ENCODE measurements at places on chromosomes 1 and 21.
A peak's percentile ranks its signal among the peaks of the same experiment; 100 is the strongest.

DNA sequence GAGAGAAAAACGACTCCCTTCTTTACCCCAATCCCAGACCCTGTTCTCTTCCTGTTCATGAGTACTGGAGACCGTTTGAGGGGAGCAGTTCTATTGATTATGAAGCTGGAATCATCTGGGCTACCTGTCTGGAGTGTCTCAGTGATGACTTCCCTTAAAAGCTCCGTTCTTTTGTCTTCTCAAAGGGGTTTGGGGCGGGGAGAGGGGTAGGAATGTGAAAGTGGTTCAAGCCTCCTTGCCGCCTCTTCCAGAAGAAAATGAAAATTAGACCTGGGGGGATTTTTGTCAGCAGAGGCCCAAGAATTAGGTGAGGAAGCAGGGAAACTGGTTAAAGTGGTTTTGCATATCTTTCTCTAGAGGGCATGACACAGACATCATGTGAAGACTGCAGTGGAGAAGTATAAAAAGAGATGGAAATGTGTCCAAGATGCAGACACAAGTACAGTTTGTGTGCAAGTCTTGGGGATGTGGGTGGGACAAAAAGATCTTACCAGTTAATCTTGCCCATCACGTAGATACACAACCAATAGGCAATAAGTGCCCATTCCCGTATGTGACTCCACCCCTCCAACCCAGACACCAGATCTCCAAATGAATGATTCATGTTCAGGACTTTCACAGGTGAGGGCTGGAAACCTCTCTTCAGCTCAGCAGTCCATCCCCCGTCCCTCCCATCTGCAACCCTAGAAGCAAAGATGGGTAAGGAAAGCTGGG is 470 bp upstream of the MTMR11 start:
- no peak for DNase-seq

GRCh38 chr1:241641773-241642592 is 1.8 kb upstream of the CHML start:
- DNase-seq = no peak

DNA sequence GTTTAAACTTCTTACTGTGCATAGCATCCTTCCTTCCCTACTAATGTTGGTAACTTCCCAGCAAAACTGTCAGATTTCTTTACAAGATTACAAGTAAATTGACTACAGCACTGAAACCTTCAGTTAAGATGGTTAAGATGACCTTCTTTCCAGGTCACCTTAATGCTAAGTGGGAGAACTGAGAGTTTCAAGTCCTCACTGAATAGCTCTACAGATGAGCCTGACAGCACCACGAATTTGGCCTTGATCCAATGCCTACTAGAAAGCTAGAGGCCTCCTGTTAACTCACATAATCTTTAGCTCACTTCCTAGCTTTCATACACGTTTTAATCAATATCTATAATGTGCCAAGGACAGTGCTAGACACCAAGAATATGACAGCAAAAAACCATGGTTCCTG is 276.0 kb upstream of the PLD5 start:
- DNase-seq = no peak

GRCh38 chr1:114330451-114330983 is 176.8 kb upstream of the SYT6 start:
- no peak for DNase-seq

GRCh38 chr1:161940866-161941591 is 82.6 kb downstream of the OLFML2B start:
- DNase-seq = no peak

DNA sequence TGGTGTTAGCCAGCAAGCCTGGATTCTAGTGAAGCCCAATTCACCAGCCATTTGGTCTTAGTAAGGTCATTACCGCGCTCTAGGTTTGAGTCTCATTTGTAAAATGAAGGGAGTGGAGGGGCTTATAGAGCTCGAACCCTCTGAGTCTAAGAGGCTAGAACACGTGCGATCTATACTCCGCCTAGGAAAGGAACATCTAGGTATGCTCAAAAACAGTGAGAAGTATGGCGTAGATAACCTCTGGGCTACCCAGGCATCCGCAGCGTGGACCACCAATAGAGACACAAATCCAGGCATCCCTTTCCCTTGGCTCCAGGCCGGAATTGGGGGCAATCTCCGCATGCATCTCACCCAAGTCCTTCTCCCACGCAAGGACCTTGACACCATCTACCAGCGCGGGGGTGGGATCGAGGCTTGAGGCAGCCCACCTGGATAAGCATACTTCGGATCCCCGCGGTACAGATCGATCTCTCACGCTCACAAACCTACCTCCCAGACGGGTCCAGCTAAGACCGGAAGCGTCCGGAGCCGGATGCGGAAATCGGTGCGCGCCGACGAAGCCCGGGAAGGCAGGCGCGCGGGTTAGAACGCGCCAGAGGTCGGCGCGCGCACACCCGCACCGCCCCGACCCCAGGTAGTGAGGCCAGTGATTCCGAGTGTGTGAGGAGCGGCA is at the start of gene METTL25B:
TSS of gene METTL25B (plus strand) at position 544 of the 673 bp plus-strand sequence. CDS start 636 bp downstream, outside the sequence.
- peak; percentile 82 for DNase-seq

GRCh38 chr1:221563476-221563921 is 178.4 kb downstream of the DUSP10 start:
- DNase-seq = no peak

DNA sequence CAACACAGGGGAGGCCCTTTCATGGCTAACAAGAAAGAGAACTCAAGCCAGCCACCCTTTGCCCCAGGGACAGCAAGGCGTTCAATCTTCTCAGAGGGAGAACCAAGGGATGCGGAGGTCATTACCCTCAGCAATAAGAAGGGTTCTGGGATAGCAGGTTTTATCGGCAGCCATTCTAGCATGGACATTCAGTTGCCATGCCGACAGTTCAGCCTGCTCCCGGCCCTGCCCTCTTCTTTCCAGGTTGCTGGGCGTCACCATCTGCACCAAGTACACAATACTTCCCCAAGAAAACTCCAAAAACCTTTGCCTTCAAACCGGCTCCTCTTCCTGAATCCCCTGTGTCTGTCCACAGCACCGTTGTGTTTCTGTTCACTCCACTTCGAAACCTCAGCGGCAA is 47.1 kb downstream of the SYT2 start:
- no peak for DNase-seq
